Naive thymus-derived CD8-positive, alpha-beta T cell (primary cell): ENCODE measurements at places on chromosomes 6 and 20.

DNA sequence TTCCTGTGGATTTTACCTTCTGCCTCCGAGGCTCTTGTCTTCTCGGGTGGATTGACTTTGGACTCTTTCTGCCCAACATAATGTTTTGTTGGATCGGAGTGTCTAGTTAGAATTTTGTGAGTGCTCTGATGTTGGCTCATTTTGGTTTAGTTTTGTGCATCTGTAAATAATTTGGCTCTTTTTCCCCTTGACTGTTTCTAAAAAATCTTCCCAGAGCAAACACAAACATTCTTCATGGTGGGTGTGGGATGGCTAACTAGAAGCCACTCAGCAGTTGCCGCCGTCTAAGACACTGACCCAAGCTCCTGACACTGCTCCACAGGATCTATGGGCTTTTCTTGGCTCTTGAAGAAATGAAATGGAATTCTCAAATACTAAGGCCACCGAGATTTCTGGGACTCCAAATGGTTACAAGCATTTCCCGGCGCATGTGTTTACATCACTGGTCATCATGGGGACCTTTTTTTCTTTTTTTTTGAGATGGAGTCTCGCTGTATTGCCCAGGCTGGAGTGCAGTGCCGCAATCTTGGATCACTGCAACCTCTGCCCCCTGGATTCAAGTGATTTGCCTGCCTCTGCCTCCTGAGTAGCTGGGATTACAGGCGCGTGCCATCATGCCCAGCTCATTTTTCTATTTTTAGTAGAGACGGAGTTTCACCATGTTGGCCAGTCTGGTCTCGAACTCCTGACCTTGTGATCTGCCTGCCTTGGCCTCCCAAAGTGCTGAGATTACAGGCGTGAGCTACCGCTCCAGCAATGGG is 92.0 kb upstream of the FRMD1 start:
- no peak for DNase-seq

- DNase-seq = no peak
Measured at GRCh38 chr6:138909511-138909910, 78.5 kb downstream of the REPS1 start.

DNA sequence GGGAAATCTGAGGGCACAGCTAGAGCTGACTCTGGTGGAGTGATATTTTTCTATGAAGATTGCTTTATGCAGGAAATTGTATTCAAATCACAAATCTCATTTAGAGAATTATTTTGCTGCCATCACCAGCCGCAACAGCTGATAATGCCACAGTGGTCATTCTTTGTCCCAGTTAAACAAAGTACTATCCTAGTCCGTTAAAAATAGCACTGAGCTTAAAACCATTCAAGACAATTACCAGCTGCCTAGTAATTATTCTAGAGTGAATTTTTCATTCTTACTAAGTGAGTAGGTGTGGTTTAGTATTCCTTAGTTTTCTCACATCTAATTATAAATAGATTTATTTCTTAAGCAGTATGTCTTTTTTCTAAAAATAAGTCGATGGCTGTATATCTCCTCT is 190.5 kb downstream of the SLC35F1 start:
- DNase-seq = no peak

GRCh38 chr20:8917084-8917483 is 151.8 kb upstream of the PLCB4 start:
- no peak for DNase-seq

- DNase-seq = no peak
Measured at GRCh38 chr20:40966516-40967185, 62.0 kb upstream of the TOP1 start.

DNA sequence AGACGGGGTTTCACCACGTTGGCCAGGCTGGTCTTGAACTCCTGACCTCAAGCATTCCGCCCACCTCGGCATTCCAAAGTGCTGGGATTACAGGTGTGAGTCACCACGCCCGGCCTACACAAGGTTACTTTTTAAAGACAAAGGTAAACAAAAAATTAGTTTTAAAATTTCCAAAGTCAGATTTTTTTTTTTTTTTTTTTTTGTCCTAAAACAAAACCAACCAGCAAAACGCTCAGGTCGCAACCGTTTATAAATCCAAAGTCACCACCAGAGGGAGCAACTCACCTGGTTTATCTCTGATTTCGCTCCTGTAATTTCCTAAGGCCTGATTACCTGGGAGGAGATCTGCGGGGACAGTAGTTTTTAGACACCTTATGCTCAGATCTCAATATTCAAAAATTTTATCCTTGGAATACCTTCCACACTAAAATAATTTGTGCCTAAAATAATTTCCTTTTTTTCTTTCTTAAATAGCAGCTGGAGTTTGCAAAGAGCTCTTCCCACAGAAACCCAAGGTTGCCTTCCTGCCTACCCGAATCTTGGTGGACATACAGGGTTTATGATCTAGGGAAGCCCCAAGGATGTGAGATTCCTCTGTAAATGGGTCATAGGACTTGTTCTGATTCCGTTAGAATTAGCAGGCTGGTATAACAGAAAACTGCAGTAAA is 19.8 kb upstream of the TREM1 start:
- DNase-seq = peak; percentile 36

DNA sequence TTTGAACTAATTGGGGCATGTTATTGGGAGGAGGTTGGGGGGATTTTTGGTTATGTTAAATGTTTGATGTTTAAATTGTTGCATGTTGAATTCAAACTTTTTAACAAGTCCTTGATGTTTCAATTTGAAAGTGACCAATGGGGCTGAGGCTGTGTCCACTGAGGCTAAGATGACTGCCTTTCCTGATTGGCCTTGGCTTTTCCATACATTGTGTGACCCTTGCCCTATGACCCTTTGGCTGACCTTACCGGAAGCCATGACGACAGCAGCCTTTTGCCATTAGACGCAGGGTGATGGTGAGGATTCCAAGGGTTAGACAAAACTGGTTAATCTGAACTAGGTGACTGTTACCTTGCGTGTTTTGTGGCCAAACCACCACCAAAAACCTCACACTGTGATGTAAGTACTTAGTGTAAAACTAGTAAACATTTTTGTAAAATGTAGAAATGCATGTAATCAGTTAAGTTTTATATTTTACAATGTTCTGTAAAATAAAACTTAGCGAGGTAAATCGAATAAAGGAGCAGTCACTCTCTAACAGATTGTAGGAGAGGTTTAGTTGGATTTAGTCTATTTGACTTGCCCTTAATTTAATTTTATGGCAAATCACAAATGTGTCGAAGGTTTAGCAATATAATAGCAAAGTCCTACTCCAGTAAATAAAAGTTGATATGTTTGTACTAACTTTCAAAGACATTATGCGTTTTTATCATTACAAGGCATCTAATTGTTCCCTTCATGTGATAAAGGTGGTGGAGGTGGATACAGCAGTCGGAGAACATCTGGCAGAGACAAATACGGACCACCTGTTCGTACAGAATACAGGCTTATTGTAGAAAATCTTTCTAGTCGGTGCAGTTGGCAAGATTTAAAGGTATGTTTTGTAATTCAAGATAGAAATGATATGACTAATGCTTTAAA is 1.6 kb downstream of the SRSF6 start:
- no peak for DNase-seq

DNA sequence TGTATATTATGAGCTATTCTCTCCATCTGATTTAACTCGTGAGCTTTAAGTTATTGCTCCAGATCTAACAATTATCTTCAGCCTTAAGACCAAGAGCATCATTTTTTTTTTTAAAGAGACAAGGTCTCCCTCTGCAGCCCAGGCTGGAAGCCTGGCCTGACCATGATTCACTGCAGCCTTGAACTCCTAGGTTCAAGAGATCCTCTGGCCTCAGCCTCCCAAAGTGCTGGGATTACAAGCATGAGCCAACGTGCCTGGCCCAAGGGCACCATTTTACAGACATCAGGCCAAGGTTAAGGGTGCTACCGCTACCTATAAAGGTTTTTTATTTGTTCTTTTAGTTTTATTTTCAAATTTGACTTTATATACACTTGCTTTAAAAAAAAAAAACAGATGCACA is 2.3 kb downstream of the SUPT3H start:
- no peak for DNase-seq

- peak; percentile 26 for DNase-seq
Measured at GRCh38 chr6:149060300-149060984, 257.1 kb upstream of the TAB2 start.

- DNase-seq = no peak
Measured at GRCh38 chr6:169890901-169891300, 139.5 kb downstream of the ERMARD start.

- no peak for DNase-seq
Measured at GRCh38 chr6:155194399-155194798, 69.4 kb upstream of the CLDN20 start.

DNA sequence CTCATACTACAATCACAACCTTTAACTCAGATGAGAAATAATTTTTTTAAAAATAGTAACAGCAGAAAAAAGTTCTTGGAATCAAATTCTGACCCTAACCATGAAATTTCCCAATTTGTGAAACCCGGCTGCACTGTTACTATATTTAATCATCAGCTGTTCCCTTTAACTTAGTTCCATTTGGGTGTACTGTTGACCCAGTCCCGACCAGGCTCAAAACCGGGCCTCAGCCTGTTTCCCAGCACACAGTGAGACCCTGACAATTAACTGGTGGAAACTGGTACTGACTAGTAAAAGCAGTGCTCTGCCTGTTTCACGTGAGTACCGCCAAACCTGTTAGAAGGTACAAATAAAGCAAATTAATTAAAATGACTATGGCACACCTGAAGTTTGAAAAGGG is 7.0 kb downstream of the CTCFL start:
- DNase-seq = no peak

GRCh38 chr20:2101057-2101864 is at the start of gene STK35:
Gene STK35 (plus strand): TSS chr20:2101827. CDS start chr20:2101882, 55 bp downstream.
- DNase-seq = no peak

DNA sequence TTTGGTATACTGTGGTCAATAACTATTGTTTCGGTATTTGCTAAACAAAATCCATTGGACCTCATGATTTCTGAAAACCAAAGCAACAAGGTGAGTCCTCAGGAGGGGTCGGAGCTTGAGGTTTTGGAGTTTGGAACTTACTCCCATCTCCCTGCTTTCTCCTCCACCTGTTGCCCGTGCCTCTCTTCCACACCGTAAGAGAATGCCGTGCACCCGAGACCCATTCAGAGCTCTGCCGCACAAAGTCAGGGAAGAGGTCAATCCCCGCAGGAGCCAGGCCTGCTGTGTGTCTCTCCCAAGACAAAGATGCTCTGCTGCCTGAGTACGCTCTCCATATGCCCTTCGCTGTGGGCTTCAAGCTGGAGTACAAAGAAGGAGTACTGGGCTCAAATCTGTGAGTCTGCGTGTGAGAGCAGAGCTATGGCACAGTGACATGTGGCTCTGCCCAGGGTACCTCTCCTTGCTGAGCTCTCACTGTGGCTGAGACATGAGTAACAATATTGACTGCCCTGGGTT is 23.9 kb downstream of the PXDC1 start:
- DNase-seq = no peak

- DNase-seq = no peak
Measured at GRCh38 chr6:164042212-164042611, 627.7 kb downstream of the QKI start.

DNA sequence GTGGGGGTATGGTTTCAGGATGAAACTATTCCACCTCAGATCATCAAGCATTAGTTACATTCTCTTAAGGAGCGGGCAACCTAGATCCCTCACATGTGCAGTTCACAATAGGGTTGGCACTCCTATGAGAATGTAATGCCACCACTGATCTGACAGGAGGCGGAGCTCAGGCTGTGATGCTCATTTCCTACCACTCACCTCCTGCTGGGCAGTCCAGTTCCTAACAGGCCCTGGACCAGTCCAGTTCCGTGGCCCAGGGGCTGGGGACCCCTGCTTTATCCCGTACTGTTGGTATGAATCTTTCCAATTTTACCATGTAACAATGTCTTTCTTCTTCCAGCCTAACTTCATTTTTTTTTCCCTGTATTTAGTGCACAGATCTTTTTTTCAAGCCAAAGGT is 94.9 kb downstream of the OGFRL1 start:
- DNase-seq = no peak

- no peak for DNase-seq
Measured at GRCh38 chr20:33477386-33478234, 12.3 kb upstream of the CBFA2T2 start.

DNA sequence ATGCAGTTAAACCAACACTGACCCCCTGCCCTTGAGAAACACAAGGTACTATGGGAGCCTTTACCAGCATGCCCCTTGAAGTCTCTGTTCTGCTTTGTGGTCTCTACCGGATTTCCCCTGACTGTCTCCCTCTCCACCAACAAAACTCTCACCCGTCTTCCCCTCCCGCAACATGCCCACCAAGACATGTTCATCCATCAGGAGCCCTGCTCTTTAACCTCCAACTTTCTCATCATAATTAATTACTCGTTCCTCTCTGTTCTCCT is 1.1 kb downstream of the ZNF165 start:
- peak; percentile 25 for DNase-seq

DNA sequence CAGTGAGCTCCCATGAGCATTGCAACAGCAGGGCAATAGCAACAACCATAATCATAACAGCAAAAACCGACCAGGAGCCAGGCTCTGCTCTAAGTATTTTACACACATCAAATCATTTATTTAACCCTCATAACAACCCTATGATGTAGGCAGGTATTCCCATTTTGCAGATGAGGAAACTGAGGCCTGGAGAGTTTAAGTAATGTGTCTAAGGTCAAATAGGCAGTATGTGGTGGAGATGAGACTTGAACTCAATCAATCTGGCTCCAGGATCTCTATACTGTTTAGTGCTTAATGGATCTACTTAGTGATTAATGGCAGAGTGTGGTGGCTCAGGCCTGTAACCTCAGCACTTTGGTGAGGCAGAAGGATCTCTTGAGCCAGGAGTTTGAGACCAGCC is 3.4 kb downstream of the TMEM151B start:
- no peak for DNase-seq

DNA sequence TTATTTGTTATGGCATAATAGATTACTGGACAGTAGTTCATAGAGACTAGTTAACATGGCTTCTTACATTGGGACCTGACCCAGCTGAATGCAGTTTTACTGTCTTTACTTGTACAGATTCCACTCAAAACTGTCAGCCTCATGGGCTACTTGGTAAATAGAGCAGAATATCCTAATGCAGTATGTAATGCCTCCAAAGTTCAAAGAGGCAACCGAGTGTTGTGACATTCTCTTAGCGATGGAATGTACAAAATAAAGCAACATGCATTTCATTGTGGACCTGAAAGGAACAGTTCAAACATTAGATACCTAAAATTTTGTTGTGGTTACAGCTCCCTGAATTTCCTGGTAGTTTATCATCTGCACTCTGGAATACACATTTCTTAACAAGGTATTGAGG is 29.1 kb upstream of the RGS17 start:
- no peak for DNase-seq

GRCh38 chr6:125421836-125422235 is 120.1 kb upstream of the HDDC2 start:
- no peak for DNase-seq

- DNase-seq = no peak
Measured at GRCh38 chr6:16894301-16894700, 133.0 kb upstream of the ATXN1 start.

DNA sequence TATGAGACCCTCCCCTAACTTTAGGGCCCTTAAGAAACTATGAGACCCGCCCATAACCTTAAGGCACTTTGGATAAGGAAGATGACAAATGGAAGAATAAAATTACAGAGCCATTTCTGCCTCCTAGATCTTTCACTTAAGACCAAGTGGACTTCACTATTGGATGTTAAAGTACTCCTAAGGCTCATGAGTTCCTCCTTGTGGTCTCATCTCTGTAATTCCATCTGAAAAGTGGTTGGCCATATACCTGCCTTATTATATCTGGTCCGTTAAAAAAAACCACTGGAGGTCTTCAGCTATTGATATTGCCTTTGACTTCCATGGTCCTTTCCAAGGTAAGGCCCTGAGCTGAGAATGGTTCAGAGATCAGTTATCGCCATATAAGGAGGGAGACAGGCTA is 310.3 kb downstream of the EYA4 start:
- DNase-seq = no peak

- no peak for DNase-seq
Measured at GRCh38 chr20:61837200-61837599, 228.5 kb downstream of the TAF4 start.
